H9 (cell line): ENCODE measurements at places on chromosomes 5 and 9. TPM values are rescaled to one million over a fixed set of nuclear protein-coding genes. Genes with fewer than 3 reads are reported as not detected.
A peak's percentile ranks its signal among the peaks of the same experiment; 100 is the strongest.

DNA sequence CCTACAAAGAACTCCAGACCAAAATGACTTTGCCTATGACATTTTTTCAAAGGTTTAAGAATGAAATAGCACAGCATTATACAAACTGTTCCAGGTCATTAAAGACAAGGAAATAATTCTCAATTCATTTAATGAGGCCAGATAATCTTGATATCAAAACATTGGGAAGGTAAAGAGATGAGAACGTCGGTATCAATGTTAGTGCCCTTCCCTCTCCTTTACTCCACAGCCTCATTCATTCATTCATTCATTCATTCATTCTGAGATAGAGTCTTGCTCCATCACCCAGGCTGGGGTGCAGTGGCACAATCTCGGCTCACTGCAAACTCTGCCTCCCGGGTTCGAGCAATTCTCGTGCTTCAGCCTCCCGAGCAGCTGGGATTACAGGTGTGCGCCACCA lies 64.0 kb downstream of the NACC2 start:
- H3K27ac ChIP-seq, result no peak overlapping the region
- no peaks in the 10 kb centered on the region for H3K27me3 ChIP-seq
- no peaks in the 10 kb centered on the region for H3K4me1 ChIP-seq
- DNase-seq, result no peak
- peaks cover 11% of the 10 kb centered on the region for H3K36me3 ChIP-seq

DNA sequence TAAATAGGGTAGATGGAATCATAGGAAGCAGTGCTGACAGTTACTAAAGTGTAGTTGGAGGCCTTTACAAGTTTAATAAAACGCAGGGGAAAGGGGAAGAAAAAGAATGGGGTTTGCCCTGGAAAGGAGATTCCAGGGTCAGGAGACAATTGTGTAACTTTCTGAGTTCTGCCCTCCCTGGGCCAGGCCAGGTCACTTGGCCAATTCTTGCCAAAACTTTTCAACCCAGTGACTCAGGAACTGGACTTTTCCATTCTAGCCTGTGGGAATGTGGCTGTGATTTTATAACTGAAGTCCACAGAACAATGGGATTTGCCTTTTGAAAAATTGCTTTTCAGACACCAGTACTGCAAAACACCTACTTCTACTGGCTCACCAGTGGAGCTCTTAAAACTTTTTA lies 289.8 kb upstream of the ANKRD55 start:
- no peaks in the 10 kb centered on the region for H3K27me3 ChIP-seq
- no peaks in the 10 kb centered on the region; the same call in 1 of the 2 replicates for H3K4me1 ChIP-seq
- H3K4me3 ChIP-seq, result no peak overlapping the region
- no peak overlapping the region for H3K27ac ChIP-seq
- no peak for DNase-seq

DNA sequence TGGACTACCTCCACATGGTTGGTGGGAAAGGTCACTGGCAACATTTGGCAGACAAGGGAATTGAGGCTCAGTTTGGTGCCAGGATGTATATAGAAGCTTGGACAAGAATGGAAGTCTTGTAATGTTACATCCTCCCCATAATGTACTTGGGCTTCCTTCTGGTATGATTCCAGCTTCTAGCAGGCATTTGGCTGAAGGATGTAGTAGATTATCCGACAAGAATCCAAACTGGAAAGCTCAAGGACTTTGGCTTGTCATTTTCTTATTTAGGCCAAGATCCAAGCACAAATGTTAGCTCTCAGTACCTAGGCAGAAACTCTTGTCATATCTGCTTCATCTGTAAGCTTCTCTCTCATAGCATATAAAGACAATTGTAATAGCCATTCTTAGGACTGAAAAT lies 209.1 kb downstream of the MAPKAP1 start:
- H3K27me3 ChIP-seq, result no peaks in the 10 kb centered on the region
- peaks cover 17% of the 10 kb centered on the region for H3K4me1 ChIP-seq
- no peak for DNase-seq
- H3K4me3 ChIP-seq, result no peak overlapping the region
- no peak overlapping the region for H3K27ac ChIP-seq

DNA sequence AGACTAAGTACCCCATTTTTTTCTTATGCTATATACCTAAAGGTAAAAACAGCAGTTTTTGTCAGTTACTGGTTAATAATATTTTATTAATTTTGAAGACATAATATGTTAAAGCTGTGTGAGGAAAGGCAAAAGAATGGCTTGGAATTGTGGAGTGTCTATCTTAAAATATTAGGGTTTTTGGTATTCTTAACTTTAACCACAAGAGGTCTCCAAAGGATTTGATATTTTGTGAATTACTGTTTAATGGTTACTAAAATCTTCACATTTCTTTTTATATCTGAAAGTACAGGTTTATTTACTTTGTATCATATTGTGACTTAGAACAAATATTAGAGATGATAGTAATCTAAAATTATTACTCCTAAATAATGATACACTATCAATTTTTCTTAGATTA lies 32.0 kb upstream of the DHFR start:
- H3K36me3 ChIP-seq, result peaks cover 13% of the 10 kb centered on the region
- no peaks in the 10 kb centered on the region for H3K27me3 ChIP-seq
- no peak overlapping the region for H3K27ac ChIP-seq
- DNase-seq, result no peak
- H3K4me1 ChIP-seq, result peaks cover 3% of the 10 kb centered on the region; the same call in 1 of the 2 replicates

GRCh38 chr9:127899128-127899943 lies at the start of gene ST6GALNAC6:
Gene ST6GALNAC6 (minus strand): TSS chr9:127899603. CDS start chr9:127897981, 1,622 bp downstream.
- H3K4me3 ChIP-seq, result peak within 1 kb of the TSS; percentile 91
- H3K27me3 ChIP-seq, result no peaks in the 10 kb centered on the region
- peaks cover 21% of the 10 kb centered on the region for H3K36me3 ChIP-seq

MEIKIN gene
- total RNA-seq, result not detected in 2 replicates

SLC34A3 gene
- total RNA-seq, result not detected in 2 replicates

DNA sequence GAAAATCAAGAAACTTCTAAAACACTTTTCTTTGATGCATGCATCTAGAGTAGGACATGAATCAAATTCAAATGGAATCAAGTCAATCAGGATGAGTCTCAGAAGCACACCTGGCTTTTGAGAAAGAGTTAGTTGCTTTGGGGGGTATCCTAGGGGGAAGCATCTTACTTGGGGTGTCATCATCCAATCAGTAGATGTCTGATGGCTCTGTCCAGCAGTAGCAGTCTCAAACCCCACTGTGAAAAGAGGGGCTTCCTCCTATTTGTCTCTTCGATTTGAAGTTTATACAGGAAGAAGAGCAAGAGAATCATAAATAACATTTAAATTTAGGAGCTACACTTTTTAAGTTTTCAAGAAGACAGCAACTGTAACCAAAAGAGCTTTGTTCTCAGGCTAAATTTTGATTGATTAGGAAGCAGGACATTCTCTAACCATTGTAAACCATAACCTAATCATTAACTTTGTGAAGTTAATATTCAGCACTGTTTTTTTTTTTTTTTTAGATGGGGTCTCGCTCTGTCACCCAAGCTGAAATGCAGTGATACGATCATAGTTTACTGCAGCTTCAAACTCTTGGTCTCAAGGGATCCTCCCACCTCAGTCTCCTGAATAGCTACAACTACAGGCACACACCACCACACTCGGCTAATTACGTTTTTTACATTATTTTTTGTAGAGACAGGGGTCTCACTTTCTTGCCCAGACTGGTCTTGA lies 614.7 kb downstream of the CSNK1G3 start:
- no peak overlapping the region for H3K27ac ChIP-seq
- no peaks in the 10 kb centered on the region for H3K36me3 ChIP-seq
- H3K4me3 ChIP-seq, result no peak overlapping the region
- DNase-seq, result no peak

SEC61B gene
- total RNA-seq, result 142 and 147 TPM in 2 replicates

QRFP gene
- not detected in 2 replicates for total RNA-seq

PLPP7 gene
- 1.9 and 2.4 TPM in 2 replicates for total RNA-seq

DNA sequence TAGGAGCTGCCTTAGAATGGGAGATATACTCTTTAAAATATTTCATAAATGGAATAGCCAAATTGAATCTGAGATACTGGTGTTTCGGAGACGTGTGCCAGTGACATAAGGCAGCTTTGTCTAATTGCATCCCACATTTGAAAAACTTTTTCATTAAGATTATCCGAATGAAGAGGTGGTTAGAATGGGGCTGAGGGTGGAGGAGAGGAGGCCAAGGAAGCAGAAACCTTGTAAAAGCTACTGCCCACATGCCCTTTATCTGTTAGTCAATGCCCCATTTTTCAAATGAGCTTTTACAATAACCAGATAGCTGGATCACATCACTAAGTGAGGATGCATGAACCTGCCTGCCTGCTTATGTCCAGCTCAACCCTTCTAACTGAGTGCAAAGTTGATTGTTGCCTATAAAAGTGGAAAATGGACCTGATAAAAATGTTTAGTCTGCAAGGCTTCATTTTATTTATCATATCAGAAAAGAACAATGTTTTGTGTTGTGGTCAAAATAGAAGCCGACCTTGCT lies 34.8 kb downstream of the SNX24 start:
- H3K27me3 ChIP-seq, result no peaks in the 10 kb centered on the region
- H3K4me3 ChIP-seq, result no peak overlapping the region
- no peaks in the 10 kb centered on the region for H3K36me3 ChIP-seq
- no peak overlapping the region for H3K27ac ChIP-seq

GRCh38 chr5:14332746-14333145 lies 189.6 kb downstream of the TRIO start:
- H3K4me3 ChIP-seq, result no peak overlapping the region
- no peaks in the 10 kb centered on the region for H3K4me1 ChIP-seq
- H3K36me3 ChIP-seq, result peaks cover 36% of the 10 kb centered on the region
- no peaks in the 10 kb centered on the region for H3K27me3 ChIP-seq
- no peak for DNase-seq

DNA sequence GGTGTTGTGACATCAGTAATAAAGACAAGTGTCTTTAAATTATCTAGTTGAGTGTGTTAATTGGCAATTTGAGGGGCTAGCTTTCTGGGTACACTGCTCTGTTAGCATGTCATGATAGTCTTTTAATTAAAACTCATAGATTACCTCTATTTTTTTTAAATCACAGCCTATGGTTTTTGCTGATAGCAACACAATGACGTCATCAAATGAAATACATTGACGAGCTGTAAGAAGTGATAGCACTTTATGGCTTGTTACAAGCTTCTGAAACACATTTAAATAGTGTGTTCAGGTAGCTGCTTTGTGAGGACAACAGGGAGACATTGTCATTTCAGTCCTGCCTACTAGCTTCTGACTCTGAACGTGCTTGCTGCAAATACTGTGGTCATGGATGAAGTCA lies 600.5 kb upstream of the EDIL3 start:
- no peaks in the 10 kb centered on the region for H3K4me1 ChIP-seq
- no peaks in the 10 kb centered on the region for H3K27me3 ChIP-seq
- H3K27ac ChIP-seq, result no peak overlapping the region

- no peak for DNase-seq
- H3K27ac ChIP-seq, result no peak overlapping the region
- H3K4me3 ChIP-seq, result no peak overlapping the region
- H3K4me1 ChIP-seq, result no peaks in the 10 kb centered on the region
- H3K36me3 ChIP-seq, result no peaks in the 10 kb centered on the region
Observed at GRCh38 chr9:105072476-105072875, 144.5 kb upstream of the ABCA1 start.

ECSCR gene
- 1.6 and 1.9 TPM in 2 replicates for total RNA-seq

- H3K36me3 ChIP-seq, result no peaks in the 10 kb centered on the region
- no peaks in the 10 kb centered on the region for H3K27me3 ChIP-seq
- DNase-seq, result no peak
- no peak overlapping the region for H3K27ac ChIP-seq
Observed at GRCh38 chr5:178695556-178695955, 34.9 kb downstream of the ZNF354A start.

- H3K27me3 ChIP-seq, result no peaks in the 10 kb centered on the region; the same call in 1 of the 2 replicates
- no peak overlapping the region for H3K27ac ChIP-seq
- DNase-seq, result no peak
- no peak overlapping the region; the same call in 2 of the 3 replicates for H3K4me3 ChIP-seq
- H3K36me3 ChIP-seq, result no peaks in the 10 kb centered on the region
Observed at GRCh38 chr9:126646162-126646561, 32.4 kb downstream of the LMX1B start.

DNA sequence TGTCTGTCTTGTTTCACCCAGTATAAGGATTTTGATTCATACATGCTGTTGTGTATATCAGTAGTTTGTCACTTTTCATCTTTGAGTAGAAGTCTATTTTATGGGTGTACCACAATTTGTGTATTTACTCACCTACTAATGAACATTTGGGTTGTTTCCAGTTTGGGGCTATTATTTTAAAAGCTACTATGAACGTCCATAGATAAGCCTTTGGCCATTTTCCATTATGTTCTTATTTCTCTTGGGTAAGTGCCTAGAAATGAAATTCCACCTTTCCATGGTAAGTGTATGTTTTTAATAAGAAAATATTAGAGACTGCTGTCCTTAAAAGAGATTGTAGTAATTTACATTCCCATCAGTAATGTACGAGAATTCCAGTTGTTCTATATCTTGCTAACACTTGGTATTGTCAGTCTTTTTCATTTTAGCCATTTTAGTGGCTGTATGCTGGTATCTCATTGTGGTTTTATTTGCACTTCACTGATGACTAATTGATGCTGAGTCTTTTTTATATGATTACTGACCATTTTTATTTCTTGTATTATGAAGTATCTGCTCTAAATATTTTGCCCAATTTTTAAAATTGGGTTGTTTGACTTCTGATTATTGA lies 17.9 kb upstream of the PDE8B start:
- H3K4me3 ChIP-seq, result no peak overlapping the region
- no peaks in the 10 kb centered on the region for H3K4me1 ChIP-seq
- H3K36me3 ChIP-seq, result peaks cover 8% of the 10 kb centered on the region; the same call in 1 of the 2 replicates
- H3K27ac ChIP-seq, result no peak overlapping the region
- no peaks in the 10 kb centered on the region for H3K27me3 ChIP-seq
- DNase-seq, result no peak

KCTD16 gene
- 0.09 and 0.11 TPM in 2 replicates for total RNA-seq

GDNF gene
- total RNA-seq, result not detected in 2 replicates

- H3K27me3 ChIP-seq, result no peaks in the 10 kb centered on the region
- H3K36me3 ChIP-seq, result no peaks in the 10 kb centered on the region
- DNase-seq, result peak; percentile 48
Observed at GRCh38 chr9:124941679-124942561, 1.0 kb upstream of the GOLGA1 start.

GRCh38 chr9:72935595-72935994 lies 17.3 kb downstream of the ALDH1A1 start:
- no peaks in the 10 kb centered on the region for H3K27me3 ChIP-seq
- H3K4me3 ChIP-seq, result no peak overlapping the region
- no peaks in the 10 kb centered on the region for H3K4me1 ChIP-seq
- H3K36me3 ChIP-seq, result no peaks in the 10 kb centered on the region
- no peak for DNase-seq
- no peak overlapping the region for H3K27ac ChIP-seq

KIF4B gene
- 0.04 and 0.07 TPM in 2 replicates for total RNA-seq

DNA sequence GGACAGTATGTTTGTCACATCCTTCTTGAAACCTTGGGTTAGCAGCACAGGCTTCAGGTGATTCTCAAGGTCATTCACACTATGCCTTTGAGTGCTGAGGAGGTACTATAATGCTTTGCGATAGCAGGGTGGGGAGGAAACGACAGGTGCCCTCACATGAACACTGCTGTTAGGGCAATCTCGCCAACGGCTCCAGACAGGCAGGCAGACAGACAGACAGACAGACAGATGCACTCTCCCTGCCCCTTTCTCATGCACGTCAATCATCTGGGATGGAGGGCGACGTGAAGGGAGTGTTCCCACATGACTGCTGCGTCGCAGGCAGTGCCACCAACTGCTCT lies 82.9 kb downstream of the RAPGEF1 start:
- H3K27ac ChIP-seq, result no peak overlapping the region
- H3K36me3 ChIP-seq, result no peaks in the 10 kb centered on the region; the same call in 2 of the 3 replicates
- H3K4me1 ChIP-seq, result peaks cover 24% of the 10 kb centered on the region; the same call in 1 of the 2 replicates
